ENCODE measurements at places on chromosomes 13 and 19.

- no peak for DNase-seq
Measured at GRCh38 chr19:56642711-56643459, at the start of gene SMIM17. Gene SMIM17 (plus strand): TSS chr19:56643159. CDS start chr19:56645668, 2,509 bp downstream.

- DNase-seq, result no peak
Measured at GRCh38 chr13:40446365-40446764, 220.1 kb downstream of the FOXO1 start.

DNA sequence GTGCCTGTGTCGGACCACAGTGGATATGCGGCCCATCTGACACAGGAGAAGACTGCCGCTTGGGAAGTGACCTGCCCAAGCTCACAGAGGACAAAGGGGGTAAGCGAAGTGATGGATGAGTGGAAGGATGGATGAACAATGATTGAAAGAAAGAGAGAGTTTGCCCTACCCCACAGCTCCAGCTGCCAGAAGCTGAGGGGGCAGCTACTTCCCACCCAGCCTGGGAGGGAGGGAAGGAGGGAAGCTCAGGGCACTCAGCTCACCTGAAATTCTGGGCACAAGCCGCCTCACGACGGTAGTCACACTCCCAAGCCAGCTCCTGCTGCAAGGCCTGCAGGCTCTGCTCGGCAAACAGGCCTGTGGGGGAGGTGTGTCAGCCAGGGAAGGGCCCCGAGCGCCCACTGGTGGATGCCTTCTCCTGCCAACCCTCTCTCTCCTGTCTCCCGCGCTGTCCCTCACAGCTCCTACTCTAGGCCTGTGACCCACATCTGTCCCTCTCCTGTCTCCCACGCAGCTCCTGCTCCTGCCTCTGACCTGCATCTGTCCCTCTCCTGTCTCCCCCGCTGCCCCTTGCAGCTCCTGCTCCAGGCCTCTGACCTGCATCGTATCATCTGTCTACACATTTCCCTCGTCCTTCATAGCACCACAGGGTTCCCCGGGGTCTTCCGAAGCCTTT, 12.0 kb upstream of the NUMBL start:
- DNase-seq, result no peak

DNA sequence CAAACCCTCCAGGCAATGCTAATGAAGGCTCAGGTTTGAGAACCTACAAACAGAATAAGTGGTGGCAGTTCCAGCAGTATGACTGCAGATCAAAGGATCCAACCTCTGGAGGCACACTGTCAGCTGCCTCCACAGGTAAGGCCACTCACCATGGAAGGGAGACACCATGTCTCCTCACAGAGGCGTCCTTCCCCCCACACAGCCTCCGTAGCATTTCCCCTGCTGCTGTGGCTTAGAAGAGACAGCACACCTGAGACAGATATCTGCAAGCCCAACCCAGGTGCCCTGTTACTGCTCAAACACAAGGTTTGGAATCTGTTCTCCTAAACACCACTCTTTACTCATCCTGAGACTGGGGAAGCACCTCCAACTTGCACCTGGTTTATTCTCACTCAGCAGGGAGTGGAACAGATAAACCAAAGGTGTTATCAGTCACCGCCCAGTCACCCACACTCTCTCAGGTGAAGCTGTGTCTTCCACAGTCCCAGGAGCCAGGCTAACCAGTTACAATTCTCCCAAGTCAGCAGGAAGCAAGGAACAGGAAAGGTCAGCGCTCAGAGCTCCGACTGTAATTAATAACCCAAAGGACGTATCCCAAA, 311.2 kb downstream of the FOXO1 start:
- DNase-seq, result no peak

GRCh38 chr13:32278426-32278825, 36.7 kb downstream of the ZAR1L start:
- DNase-seq, result no peak

Measured in activated naive CD4-positive, alpha-beta T cell treated with Interleukin-2 at 50 U/mL for 16 hours (primary cell).